ENCODE measurements at places on chromosomes 16 and 17.

DNA sequence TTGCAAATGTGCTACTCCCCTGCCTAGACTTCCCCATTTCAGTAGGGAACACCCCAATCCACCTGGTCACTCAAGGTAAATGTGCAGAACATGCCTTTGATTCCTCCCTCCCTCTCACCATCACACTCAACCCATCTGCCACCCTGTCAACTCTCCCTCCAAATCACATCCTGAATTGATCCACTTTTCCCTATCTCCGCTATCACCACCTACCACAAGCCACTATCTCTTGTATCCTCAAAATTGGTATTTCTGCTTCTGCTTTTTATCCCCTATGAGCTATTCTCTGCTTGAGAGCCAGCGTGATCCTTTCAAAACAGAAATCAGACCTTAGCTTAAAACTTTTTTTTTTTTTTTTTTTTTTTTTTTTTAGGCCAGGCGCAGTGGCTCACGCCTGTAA, 5.4 kb upstream of the NOL11 start:
- DNase-seq, result no peak

DNA sequence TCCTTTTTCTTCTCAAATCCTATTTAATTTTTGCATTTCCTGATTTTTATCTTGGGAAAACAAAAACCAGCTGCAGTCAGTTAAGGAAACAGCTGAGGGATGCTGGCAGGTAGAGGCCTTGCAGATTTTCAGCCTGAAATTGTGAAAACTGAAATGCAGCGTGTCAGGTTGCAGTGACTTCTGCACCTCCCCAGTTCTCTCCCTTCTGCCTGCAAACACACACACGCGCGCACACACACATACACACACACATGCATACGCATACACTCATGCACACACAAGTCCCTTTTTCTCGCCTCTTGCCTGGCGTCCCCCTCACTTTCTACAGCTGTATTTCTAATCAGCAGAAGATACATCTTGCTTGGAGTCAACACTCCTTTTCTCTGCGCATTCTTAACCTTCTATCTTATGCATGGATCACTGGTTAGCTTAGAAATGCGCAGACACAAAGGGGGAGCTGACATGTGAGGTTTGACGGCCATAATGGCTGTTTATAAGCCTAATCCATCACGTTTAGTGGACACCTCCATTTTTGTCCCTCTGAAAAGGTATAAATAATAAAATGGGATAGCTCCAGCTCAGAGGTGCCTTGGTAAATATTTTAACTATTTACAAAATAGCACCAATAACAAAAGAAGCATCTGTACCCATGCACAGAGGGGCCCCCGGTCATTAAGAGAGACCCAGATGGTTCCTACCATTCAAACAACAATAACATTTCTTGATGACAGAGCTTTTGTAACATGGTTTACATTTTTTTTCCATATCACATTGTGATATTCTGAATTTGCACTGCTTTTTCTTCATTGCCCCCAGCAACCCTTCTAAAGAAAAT, 392.1 kb upstream of the SALL1 start:
- DNase-seq, result no peak

- DNase-seq, result no peak
These were observed 101.8 kb downstream of the CBLN1 start for GRCh38 chr16:49179714-49180330.

- no peak for DNase-seq
These were observed 220.6 kb downstream of the HS3ST4 start for GRCh38 chr16:25912321-25912720.

- DNase-seq, result no peak
These were observed 75.1 kb downstream of the METRNL start for GRCh38 chr17:83154311-83155127.

DNA sequence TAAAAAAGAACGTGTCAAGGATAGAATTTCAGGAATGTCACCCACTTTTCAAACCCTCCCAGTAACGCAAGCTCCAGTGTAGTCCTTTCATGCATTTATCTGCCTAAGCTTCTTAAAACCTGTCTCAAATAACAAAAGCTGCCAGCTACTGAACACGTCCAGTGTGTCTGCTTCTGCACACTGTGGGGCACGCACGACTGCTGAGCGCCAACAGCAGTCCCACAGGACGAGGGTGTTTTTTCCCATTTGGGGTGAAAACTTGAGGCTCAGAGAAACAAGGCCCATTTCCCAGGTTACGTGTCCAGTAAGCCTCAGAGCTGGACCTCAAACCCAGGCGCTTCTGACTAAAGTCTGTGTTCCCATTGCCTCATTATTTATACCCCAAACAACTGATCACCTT, 17.2 kb downstream of the NTAN1 start:
- DNase-seq, result no peak

DNA sequence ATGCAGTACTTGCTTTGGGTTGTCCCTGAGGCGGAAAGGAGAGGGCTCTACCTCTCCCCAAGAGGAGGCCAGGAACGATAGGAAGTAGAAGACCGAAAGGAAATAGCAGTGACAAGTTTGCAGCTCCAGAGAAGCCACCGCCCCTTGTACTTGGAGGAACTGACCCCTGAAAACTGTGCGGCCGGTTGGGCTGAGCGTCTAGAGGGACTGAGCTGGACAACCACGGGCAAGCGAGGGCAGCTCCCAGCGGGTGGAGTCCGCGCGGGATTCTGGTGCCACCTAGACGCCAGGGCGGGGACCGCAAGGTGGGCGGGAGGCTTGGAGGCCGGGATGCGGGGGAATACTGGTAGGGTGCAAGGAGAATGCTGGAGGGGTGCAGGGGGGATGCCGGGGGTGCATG, 1.3 kb upstream of the SLC6A4 start:
- DNase-seq, result no peak

- DNase-seq, result no peak
These were observed 31.7 kb downstream of the PRAC1 start for GRCh38 chr17:48690655-48691054.

DNA sequence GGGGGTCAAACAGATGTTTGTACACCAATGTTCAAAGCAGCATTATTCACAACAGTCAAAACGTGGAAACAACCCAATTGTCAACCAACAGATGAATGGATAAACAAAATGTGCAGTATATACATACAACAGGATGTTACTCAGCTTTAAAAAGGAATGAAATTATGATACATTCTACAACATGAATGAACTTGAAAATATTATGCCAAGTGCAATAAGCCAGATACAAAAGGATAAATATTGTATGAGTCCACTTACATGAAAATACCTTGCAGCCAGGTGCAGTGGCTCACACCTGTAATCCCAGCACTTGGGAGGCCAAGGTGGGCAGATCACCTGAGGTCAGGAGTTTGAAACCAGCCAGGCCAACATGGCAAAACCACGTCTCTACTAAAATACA, 39.9 kb downstream of the UBE2G1 start:
- no peak for DNase-seq

DNA sequence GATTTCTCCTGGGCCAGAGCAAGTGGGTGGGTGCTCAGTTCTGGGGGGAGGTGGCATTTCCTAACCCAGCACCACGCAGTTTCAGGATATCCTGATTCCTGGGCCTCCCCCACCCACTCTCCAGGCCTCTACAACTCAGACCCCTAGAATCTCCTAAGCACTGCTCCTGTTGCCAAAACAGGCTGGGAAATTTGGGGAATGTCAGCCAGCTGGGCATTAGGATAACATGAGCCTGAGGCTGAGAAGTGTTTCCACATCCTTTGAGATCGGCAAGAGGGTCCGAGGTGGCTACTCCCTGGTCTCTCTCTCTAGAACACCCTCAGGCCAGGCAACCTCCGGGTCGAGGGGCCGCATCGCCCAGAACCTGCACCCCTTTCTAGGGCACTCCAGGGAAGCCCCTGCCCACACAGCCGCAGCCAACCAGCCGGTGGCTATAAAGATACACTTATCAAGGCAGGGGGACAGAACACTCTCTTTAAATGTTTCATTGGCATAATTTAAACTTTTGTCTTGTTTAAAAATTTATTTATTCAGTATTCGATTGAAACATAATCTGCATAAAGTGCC, 23.6 kb downstream of the TBC1D16 start:
- no peak for DNase-seq

GRCh38 chr16:11076259-11077018, 132.1 kb downstream of the CLEC16A start:
- no peak for DNase-seq

DNA sequence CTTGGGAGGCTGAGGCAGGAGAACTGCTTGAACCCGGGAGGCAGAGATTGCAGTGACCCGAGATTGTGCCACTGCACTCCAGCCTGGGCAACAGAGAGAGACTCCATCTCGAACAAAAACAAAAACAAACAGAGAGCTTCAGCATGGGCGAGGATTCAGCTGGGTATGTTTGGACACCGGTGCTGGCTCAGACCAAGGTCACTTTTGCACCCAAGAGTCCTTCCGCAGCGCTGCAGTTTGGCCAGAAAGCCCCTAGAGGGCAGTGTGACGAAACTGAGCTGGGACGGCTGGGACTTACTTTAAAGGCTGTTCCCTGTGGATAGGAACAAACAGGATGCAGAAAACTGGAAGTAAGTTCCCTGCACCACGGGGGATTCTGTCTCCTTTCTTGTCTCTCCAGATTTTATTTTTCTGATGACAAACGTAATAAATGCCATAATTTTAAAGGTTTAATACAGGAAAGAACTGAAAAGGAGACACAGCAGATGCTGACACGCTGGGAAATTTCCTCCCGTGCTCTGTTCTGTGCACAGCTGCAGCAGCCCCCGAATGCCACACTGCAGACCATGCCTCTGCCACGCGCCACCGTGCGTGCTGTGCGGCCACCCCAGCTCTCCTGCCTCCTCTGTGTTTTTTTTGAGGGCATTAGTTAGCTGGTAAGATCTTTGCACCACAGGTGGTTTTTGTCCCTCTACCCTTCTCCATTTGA, 25.2 kb upstream of the USP36 start:
- peak; percentile 42 for DNase-seq

GRCh38 chr16:6528217-6528616, 804.4 kb upstream of the RBFOX1 start:
- DNase-seq, result no peak

Data from NCI-H1105 treated with DMSO at 0.1 percent for 48 hours (cell line).